Tongue (tissue), 3 donors: ENCODE measurements at places on chromosomes 4 and X.

GRCh38 chr4:177077095-177077971, 232.3 kb upstream of the NEIL3 start:
- DNase-seq: no peak

DNA sequence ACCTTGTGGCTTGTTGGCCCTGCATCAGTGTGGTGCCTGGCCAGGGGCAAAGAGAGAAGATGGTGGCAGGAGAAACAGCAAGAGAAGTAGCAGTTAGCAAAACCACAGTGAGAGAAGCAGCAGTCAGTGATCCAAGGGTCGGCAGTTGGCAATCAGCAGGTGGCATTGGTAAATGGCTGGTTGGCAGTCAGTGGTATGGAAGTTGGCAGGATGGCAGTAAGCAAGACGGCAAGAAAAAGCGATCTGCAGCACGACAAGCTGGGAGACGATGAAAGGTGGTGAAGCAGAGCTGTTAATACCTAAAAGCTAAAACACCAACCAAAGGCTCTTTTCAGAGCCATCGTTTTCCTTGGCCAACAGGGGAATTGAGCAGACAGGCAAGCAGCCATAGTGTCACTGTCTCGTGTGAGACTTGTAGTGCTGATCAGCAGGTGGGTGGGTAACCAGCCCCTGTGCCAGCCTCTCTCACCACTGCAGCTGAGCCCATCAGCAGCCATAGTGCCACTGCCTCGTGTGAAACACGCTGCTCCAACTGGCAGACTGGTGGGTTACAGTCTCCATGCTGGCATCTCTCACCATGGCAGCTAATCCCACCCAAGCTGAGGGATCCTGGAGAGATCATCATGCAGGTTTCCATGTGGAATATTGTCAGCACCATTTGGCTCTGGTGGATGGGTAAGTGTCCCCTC, 2078.4 kb downstream of the PCDH7 start:
- no peak for DNase-seq

DNA sequence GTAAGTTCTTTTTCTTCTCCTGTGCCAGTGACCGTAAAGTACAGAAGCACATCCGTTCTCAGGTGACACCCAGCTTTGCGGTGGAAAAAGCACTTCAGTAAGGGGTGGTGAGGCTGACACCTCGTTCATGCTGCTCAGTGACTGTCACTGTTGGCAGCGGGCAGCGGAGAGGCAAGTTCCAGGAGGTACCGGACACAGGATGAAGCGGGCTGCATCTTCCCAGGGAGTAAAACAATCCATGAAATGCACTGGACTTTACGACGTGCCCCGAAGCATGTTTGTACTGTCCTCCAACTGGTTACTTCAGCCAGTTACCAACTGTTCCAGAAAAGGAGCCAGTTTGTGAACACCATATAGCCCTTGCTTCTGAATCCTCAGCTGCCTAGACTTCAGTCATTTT, 110.7 kb downstream of the ZNF827 start:
- DNase-seq: no peak

GRCh38 chrX:55839485-55839884, 121.9 kb downstream of the RRAGB start:
- no peak for DNase-seq

GRCh38 chr4:77989968-77990367, 67.2 kb upstream of the FRAS1 start:
- no peak for DNase-seq

DNA sequence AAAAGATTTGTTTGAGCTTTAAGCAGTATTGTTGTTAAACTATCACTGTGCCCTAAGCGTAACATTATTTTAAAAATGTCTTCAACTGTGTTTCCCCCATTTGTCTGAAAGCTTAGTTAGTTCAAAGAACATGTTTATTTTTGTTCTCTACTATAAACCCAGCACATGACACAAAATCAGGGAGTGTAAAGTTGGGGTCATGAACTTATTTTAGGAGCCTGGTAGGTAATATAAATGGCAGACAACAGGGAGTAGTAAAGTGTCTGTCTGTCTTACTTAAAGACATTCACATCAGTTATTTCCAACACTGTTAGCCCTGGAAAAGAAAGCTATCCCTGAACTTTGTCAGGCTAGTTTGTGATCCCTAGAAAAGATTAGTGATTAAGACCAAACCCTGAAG, 3.9 kb downstream of the AIMP1 start:
- no peak for DNase-seq

DNA sequence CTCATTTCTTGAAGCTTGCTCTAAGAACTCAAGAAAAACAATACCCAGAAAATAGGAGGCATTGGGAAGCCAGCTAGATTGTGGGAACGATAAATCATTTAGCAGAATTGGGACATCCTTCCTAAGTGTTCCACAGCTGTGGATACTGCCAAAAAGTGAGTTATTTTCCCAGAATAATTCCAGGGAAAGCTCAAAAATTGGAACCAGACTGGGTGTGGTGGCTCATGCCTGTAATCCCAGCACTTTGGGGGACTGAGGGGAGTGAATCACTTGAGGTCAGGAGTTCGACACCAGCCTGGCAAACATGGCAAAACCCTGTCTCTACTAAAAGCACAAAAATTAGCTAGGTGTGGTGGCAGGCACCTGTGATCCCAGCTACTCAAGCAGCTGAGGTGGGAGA, 68.2 kb upstream of the GK2 start:
- DNase-seq: no peak

DNA sequence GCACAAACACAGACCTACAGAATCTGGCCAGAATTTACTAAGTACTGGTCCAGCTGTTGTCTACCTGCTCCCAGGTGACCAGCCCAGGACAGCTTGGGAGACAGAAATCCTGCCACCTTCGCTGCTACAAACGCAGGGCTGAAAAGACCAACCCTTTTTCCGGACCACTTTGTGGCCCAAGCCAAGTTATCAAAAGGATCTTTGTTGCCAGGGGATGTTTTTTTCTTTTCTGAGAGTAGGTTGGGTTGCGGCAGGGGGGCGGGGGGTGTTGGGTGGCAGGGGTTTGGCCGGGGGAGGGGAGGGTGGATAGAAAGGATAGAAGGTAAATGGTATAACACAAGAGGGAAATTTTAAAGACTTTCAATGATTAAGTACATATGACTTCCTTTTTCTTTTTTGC, 63.4 kb downstream of the STOX2 start:
- DNase-seq: no peak

GRCh38 chr4:99838927-99839326, 22.3 kb downstream of the DAPP1 start:
- DNase-seq: no peak

GRCh38 chrX:16718824-16719333, 533 bp upstream of the SYAP1 start:
- no peak for DNase-seq

DNA sequence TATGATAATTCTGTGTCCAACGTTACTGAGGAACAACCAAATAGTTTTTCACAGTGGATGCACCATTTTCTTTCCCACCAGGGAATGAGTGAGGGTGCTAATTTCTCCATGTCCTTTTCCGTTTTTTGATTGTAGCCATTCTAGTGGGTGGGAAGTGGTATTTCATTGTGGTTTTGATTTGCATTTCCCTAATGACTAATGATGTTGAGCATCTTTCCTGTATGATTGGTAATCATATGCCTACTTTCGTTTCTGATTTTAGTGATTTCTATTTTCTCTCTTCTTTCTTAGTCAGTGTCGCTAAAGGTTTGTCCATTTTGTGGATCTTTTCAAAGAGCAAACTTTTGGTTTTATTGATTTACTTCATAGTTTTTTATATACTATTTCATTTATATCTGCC, 32.1 kb upstream of the TEX13D start:
- no peak for DNase-seq

DNA sequence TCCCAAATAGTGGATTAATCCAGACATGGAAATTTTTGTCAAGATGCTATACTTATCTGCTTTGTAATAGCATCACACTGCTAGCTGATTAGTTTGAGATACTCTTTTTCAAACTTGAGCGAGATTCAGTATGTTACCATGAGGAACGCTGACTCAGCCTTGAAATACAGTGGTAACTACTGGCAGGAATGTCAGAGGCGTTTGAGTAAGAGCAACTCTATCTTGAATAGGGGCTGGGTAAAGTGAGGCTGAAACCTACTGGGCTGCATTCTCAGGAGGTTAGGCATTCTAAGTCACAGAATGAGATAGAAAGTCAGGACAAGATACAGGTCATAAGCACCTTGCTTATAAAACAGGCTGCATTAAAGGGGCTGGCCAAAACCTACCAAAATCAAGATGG, 2519.6 kb downstream of the ARAP2 start:
- no peak for DNase-seq

- peak; percentile 70 for DNase-seq
Measured at GRCh38 chr4:118865091-118865708, 23.5 kb upstream of the SYNPO2 start.

DNA sequence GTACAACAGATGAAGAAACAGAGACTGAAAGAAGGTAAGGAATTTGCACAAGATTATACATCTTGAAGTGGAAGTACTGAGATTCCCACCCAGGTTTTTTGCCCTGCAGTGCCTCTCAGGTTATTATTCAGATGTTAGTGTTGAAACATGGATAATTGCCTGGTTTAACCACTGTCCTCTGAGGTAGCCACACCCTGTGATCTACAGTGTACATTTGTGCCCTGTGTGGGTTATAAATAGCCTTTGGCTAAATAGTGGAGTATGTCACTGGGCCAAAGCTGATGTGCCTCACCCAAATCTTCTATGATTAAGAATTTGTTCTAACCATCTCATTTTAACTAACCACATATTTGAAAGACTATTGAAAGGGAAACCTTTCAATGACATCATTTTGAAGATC, 5.4 kb upstream of the ASB5 start:
- no peak for DNase-seq

GRCh38 chr4:144267084-144267483, 126.6 kb upstream of the GYPA start:
- DNase-seq: no peak

DNA sequence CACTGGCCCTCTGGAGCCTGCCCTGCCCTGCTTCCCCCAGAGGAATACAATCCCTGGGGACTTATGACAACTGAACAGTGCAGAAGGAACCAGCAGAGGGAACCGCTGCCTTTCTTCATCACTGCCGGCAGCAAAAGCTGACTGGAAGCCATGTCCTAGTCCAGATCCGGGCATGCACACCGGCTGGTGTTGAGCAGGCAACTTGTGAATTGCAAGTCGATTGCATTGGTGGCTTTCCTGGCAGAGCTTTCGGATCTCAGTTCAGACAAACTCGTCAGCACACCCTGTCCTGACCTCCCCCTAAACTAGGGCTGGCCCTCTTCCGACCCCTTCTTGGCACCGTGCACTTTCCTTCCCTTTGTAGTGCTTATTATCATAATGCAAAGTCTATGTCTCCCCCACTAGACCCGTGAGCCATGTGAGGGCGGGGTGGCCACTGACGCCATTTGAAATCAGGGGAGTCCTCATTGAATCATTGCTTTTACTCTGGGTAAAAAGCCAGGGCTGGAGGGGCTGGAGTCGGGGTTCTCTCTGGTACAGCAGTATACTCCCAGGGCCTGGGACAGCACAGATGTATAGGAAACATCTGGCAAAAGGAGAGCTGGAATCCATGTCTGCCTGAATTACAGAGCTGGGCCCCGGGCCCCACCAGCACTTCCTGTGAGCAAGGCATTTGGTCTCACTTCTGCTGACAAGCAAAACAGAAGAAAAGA, 1.8 kb downstream of the ARHGAP4 start:
- DNase-seq: no peak

DNA sequence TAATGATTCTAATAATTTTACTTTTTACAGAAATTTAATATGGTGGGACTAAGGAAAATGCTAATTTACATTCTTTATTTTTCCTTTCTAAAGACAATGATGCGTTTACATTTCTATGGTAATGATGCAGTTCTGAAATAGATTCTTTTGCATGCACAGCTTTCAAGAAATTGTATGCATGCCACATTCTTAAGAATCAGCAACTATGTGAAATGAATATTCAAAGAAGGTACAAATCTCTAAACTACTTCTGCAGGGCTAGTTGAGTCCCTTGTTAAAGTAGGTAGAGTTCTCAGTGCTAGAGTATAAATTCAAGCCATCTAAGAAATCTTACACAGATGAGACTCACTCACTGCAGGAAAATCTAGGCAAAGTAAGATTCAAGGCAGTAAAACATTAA, 24.5 kb upstream of the GRID2 start:
- no peak for DNase-seq

- DNase-seq: no peak
Measured at GRCh38 chr4:665381-665750, 8.7 kb downstream of the ATP5ME start.

GRCh38 chr4:37956941-37957340, 3.3 kb upstream of the PTTG2 start:
- DNase-seq: no peak

DNA sequence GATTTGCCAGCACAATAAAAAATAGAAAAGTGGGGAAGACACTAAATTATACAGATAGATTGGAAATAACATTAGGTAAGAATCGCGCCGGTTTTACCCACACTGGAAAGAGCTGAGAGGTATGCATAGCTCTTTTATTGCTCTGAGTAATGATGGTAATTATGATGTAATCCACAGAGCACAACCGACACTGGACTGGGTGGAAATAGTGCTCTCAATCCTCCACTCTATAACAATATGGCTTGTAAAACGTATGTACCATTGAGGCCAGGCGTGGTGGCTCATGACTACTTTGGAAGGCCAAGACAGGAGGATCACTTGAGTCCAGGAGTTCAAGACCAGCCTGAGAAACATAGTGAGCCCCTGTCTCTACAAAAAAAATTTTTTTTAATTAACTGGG, 104.3 kb upstream of the RAPGEF2 start:
- DNase-seq: no peak
